Stromal cell of bone marrow (primary cell): ENCODE measurements at places on chromosomes 1 and 21.
A peak's percentile ranks its signal among the peaks of the same experiment; 100 is the strongest.

- no peak for DNase-seq
Measured at GRCh38 chr1:43288058-43288784, 2.8 kb upstream of the C1orf210 start.

DNA sequence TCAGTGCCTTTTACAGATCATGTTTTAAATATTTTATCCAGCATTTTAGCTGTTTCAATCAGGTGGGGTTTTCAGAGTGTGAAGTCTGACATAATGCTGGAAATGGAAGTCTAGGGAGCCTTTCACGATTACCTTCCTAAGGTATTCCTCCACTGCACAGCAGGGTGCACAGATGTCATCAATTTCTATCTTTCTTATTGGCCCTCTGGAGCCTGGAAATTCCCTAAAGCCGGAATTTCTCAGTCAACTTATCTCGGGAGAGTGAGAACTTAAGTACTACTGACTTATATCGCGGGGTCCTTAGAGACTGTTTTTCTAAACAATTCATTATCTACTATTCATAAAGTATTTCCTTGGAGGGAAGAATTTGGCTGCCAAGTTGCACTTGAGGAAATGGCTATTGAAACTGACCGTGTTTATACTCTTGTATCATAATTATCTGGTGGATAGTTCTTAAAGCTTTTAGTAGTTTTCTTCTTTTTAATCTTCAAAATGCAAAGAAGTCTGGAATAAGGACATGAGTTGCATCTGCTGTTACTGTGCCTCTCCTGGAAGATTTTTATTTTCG, 311.8 kb upstream of the B3GALT2 start:
- DNase-seq: no peak

- DNase-seq: no peak
Measured at GRCh38 chr1:85707267-85707989, 805 bp downstream of the ZNHIT6 start.

GRCh38 chr1:201383647-201384405, 6.3 kb upstream of the TNNT2 start:
- DNase-seq: peak; percentile 79

DNA sequence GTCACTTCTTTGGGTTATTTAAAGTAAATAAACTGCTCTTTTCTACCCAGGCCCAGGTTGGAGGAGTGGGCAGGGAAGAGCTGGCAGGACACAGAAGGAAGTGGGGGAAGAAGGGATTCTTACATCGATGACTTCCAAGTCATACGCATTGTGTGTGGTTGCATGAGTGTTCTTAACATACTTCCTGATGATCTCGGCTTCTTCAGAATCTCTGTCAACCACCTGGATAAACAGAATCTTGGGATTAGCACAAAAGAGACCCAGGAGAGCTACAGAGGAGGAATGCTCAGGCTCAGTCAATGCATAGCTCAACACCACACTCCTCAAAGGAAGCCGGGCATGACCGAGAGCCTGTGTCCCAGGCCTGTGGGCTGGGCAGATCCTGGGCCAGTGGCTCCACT, 42.1 kb downstream of the PARP1 start:
- DNase-seq: no peak

DNA sequence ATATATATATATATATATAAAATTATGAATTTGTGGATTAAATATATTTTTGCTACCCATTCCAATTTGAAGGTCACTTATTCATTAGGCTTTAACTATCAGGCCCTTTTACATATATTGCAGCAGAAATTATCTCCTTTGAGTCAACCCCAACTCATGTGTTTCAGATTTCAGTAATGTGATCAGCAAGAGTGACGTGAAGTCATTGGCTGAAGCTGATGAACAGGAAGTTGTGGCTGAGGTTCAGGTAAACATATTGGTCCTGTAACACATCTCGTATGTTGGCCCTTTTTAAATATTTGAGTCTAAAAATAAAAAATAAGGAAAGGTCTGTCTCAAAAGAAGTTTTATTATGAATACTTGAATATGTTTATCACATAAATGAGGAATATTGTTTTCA, 8.5 kb downstream of the VPS45 start:
- no peak for DNase-seq

GRCh38 chr1:214934045-214934444, 148.5 kb upstream of the KCNK2 start:
- no peak for DNase-seq

DNA sequence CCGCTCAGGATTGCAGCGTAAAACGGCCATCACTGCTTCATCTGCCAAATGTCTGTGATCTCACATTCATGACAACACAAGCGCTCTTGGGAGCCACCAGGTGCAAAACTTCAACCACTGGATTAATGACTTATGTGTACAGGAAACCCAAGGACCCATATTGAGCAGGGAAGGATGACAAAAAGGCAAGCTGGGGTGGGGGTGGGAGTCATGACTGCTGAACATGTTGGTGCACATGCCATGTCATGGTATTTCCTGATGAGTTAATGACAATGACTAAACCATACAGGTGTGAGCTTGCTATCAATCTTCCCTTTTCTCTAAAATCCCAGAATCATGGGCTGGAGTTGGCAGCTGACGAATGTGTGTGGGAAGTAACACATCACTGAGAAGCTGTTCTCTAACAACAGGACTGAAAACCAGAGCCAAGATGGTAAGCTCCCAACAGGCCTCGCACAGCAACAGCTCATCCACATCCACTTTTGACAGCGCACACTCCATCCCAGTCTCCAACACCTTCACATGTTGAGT, 3.1 kb upstream of the SH2D5 start:
- DNase-seq: no peak

GRCh38 chr21:45592208-45592619, 50.0 kb upstream of the SLC19A1 start:
- DNase-seq: no peak

DNA sequence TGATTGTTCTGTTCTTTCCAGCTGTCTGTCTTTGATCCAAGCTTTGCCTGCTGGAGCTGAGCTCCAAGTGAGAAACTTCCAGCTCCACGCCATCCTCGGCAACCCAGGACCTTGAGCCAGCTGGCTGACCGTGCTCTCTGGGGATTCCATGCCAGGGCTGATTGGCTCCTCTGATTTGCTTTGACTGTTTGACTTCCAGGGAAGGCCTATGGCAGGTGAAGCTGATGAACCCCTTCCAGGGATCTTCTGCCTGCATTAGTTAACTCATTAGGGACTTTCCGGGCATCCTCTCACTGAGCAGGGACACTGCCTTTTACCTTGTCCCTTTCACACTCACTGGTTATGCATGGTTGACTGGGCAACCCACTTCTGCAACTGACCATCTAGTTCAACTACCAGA, 406.1 kb downstream of the RPS6KC1 start:
- peak; percentile 1 for DNase-seq

GRCh38 chr1:169321539-169321938, 46.1 kb downstream of the NME7 start:
- DNase-seq: peak; percentile 53

DNA sequence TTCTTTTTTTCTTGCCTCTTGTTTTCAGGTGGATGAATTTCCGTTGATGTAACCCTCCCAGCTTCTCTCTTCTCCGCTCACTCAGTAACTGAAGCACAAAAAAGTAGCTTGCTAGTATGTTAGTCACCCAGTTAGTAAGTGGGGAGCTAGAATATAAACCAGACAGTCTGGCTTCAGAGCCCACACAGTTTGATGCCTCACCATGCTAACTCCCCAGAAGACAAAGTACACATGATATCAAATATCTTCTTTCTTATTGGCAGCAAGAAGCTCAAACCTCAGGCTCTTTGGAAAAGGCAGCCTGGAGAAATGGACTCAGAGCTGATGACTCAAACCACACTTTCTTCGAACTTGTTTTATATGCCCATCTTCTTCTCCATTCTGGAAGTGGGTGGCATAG, 187.5 kb upstream of the PLXNA2 start:
- DNase-seq: peak; percentile 92

DNA sequence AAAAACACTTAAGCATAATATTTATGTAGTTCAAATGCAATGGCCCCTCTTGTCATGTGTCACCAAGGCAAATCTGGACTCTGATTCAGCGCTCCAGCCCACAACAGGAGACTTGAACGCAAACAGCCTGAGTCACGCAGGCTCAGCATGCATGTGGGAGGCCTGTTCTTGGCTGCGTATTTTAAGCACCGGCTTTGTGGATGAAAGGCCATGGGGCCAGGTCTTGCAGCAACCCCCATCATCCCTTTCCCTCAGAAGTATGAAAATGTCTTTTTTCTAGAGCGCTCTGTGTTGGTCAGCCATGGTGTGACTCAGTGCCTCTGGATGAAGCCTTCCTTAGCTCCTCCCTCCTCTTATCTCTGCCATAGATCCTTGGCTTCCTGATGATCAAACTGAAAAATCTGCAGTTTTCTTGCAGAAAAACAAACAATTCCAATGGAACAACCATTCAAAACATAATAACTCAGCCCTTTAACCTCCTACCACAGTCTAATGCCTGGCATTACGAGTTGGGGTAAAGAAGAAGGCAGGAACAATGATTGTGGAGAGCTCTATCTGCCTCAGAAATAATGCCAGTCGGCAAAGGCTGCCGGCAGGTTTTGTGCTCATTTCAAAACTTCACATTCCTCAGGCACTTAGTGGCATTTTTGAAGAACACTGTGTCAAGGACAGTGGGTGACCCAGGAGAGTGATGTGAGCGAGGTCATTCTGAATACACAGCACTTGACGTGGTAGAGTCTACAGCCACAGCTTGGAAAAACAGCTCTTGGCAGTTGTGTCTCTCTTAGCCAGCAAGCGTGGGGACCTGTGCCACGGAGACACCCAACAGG, 167.5 kb downstream of the CLIC6 start:
- DNase-seq: peak; percentile 99

DNA sequence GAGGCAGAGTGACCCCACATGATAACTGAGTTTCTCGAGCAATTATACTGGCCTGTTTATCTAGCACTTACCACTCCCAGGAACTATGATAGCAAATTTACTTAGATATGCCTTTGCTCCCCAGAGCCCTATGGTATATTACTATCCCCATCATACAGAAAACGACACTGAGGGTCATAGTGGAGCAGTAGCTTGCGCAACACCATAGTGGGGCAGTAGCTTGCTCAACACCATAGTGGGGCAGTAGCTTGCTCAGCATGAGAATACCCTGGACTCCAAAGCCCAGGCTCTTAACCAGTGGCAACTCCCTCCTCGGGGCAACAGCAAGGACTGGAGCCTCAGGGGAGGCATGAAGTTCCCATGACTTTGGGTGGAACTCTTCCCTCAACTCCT, 211.9 kb downstream of the NPHP4 start:
- no peak for DNase-seq

- DNase-seq: peak; percentile 64
Measured at GRCh38 chr1:13781907-13782633, 82.1 kb downstream of the PRDM2 start.
